ENCODE measurements at places on chromosomes 3 and 15. TPM values are rescaled to one million over a fixed set of nuclear protein-coding genes. Genes with fewer than 3 reads are reported as not detected.

DNA sequence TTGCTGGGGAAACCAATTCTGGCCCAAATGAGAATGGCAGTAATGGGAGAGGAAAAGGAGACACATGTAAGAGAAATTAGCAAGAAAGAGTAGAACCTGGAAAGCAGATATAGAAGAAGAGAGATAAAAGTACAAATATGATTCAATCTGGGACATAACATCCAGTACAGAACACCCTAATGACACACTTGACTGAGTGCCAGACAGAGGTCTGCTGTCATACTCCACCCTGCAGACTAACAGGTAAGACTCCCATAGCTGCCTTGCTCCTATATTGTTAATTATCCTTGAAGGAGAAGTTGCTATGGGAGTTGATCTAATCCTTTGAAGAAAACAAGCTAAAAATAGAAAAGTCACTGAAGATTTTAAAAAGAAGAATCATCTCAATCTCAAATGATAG lies 21.1 kb downstream of the CCPG1 start:
- DNase-seq, result peak; percentile 40

- DNase-seq, result peak; percentile 22
Observed at GRCh38 chr3:156050918-156051317, 69.5 kb upstream of the KCNAB1 start.

GRCh38 chr15:66862111-66862939 lies 160.3 kb downstream of the SMAD6 start:
- no peak for DNase-seq

The CFAP20DC gene
- total RNA-seq, result 5.6 TPM

Measured in foreskin keratinocyte (primary cell).